NCI-H2107 (cell line): ENCODE measurements at places on chromosomes 1 and 21.

DNA sequence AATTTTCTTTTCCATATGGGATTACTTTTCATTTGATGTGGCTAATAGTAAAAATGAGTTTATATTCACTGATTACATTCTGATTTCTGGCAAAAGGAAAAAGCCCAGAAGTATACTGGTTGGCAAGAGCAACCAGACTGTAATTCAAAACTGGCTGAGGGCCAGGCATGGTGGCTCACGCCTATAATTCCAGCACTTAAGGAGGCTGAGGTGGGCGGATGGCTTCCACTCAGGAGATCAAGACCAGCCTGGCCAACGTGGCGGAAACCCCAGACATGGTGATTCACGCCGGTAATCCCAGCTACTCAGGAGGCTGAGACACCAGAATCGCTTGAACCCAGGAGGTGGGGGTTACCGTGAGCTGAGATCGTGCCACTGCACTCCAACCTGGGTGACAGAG lies 14.5 kb downstream of the SYT11 start:
- no peak for DNase-seq

- no peak for DNase-seq
These were observed 62.9 kb upstream of the HP1BP3 start for GRCh38 chr1:20850021-20850420.

DNA sequence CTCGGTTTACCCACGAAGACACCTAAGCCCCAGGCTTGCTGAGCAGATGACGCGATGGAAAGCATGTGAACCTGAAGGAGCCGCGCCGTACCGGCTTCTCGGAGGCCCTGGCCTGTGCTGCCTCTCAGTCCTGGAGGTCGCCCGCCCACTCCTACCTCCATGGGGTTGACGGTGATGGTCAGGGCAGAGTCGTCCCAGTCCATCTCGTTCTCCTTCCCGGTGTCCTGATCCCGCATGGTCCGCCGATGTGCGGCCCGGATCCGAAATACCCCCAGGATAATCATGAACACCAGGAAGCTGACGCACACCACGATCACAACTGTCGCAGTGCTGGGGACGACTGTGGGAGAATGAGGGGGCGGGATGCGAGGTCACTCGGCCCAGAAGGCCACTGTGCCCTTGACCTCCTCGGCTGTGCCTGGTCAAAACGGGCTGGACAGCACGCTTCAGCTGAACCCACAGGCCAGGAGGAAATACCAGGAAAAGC lies 79.6 kb downstream of the PIK3CD start:
- no peak for DNase-seq

- DNase-seq: no peak
These were observed 38.2 kb downstream of the CTNNBIP1 start for GRCh38 chr1:9871707-9872425.

DNA sequence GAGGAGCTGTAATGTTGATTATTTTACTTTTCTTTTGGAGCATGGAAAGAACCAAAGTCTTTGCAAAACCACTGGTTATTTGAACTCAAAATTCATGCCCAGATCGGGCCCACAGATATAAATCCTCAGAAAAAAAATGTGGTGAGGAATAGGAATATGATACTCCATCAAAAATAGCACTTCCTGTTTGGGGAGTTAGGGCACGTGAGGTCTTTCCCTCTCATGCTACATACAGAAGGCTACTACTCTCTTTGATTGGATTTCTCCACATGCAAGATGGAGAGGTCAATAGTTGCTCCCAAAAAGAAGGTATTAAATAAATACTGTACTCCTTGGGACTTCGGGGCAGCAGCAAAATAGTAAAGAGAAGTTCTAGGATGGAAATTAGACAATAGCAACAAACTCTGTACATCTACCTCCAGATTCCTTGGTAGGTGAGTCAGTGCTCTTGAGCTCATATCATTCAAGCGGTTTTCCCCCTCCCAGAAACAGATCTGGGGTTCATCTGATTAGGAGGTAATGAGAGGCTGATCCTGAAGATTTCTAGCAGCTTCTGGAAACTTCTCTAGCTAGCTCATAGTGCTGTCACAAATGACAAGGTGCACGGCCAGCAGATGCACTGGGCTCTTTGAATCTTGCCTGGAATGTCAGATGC lies 47.1 kb downstream of the SLC9C2 start:
- no peak for DNase-seq

GRCh38 chr1:172928412-172928811 lies 122.3 kb downstream of the TNFSF18 start:
- DNase-seq: no peak

DNA sequence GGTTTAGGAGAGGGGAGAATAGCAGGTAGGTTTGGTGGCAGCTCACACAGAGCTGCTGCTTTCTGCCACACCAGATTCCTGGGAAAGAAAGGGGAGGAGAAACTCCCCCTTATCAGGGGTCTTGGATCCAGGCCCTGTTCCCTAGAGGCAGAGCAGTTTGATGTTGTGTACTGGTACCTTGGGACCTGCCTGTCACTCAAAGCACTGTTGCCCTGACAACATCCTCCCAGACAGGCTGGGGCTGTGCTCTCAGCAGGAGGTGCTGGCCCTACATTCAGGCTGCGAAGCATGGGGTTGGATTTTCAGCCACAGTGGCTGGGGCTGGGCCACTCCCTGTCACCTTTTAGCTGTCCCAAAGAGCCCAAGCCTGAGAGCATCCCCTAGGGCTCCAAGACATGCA lies 188.0 kb downstream of the GRIK3 start:
- DNase-seq: no peak

DNA sequence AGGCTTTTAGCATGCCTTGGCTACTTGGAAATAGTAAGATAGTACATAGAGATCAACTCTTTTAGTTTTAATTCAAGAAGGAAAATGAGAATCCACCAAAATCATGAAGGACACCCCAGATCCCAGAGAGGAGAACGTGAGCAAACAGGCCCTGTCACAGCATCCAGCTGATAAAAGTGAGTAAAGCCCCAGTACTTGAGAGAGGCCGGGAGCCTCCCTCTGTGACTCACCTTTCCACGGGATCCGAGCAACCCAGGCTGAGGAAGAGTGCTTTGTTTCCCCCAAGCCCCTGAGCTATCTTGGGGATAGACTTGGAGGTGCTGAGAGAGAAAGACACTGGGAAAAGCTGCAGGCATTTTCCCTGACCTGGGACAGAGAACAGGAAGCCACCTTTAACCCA lies 238.6 kb downstream of the DUSP10 start:
- no peak for DNase-seq
